ENCODE measurements at places on chromosomes 1 and 21. TPM values are rescaled to one million over a fixed set of nuclear protein-coding genes. Genes with fewer than 3 reads are reported as not detected.

CRYBG2 gene
- 18.6 TPM for total RNA-seq

TCHHL1 gene
- not detected for total RNA-seq

CLDN17 gene
- total RNA-seq = not detected

DNA sequence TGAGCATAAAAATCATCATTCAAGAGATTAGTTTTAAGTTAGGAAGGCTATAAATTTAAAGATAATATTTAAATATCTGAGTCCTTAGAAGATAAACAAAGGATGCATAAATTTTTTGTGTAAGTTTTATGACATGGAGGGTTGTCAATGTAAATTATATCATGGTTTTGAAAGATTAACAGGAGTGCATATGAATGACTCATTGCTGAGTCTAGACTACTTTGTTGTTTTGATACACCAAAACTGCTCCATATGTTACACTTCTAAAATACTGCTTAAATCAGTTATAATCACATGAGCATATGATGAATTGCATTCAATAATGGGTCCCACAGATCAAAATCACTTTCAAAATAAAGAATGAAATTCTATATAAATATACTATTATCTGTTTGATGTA is 312.5 kb downstream of the KCNT2 start:
- DNase-seq = no peak

- no peak for DNase-seq
Observed at GRCh38 chr1:198677027-198677426, 38.2 kb downstream of the PTPRC start.

DNA sequence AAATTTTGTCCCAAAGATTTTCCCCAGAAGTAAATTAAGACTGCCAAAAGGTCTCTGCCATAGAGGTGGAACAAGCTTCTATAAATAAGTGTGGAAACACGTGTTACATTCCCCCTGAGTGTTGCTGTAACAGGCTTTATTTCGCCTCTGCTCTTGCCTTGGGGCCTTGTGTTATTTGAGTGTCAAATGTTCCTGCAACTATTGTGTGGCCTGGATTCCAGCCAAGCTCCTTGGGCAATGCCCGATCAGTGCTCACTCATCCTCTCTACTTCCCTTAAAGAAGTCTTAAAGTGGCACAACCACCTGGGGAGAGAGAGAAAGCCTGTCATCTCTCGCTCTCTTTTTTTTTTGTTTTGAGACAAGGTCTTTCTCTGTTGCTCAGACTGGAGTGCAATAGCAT is 156.7 kb downstream of the NR5A2 start:
- DNase-seq = peak; percentile 89

DNA sequence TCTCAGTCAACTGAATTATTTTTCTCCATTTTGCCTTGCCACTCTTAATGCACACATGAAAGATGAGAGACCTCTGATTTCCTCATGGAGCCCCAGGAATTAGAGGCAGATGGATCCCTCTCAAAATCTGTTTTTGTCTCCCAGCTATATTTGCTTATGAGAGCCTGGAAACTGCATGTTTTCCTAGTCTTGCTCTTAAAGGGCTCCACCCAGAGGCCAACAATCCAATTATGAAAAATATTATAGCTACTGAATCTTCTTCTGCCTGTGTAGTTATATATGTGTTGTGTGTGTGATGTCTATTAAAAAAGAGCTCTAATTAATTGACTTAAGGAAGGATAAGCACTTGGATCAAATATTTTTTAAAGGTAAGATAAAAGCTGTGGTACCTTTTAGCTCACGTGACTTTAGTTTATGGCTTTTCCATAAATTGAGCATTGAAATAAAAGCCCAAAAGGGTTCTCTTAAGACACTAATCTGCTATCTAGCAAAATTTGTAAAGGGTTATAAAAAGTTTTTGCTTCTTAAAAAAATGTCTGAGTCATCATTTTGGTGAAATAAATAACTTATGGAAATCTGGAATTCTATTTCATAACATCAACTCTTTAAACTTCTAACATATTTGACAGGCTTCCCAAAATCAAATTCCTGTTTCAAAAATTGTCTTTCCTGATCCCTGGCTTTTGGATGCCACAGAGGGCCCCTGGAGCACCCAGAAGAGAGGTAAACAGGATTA is 31.2 kb upstream of the TSPEAR start:
- DNase-seq = no peak

DNA sequence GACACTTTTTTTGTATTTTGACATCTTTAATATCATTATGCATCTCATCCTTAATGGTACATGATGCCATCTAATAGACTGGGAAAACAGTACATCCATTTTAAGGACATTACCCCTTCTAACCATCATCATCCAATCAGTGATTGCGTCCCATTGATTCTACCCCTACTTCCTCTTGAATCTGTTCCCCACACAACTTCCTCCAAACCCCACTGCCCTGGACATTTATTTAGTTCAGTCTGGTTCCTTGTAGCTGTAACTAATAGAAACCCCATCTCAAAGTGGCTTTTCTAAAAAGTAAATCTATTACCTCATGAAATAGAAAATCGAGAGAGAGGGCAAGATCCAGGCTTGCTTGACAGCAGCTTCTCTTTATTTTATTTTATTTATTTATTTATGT is 2.1 kb upstream of the ITLN1 start:
- no peak for DNase-seq

DNA sequence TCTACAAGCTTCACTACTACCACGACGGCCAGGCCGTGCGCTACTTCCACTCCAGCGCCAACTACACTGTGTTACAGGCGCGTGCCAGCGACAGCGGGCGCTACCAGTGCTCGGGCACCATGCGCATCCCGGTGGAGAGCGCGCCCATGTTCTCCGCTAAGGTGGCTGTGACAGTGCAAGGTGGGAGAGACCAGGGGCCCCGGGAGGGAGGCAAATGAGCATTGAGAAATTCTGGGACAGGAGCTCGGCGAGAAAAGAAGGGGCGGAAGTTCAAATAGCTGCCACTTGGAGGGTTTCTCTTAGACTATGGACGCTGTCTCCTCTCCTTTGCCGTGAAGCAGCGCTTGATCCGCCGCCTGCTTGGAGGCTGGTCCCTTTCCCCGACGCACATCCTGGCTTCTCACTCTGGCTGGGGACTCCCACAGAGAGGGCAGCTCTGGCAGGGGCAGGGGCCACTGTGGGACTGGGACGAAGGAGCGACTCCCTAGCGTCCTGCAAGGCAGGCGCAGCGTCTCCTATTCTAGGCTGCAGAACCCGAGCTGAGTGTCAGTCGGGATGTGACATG is 4.6 kb downstream of the FCRLB start:
- DNase-seq = no peak

DNA sequence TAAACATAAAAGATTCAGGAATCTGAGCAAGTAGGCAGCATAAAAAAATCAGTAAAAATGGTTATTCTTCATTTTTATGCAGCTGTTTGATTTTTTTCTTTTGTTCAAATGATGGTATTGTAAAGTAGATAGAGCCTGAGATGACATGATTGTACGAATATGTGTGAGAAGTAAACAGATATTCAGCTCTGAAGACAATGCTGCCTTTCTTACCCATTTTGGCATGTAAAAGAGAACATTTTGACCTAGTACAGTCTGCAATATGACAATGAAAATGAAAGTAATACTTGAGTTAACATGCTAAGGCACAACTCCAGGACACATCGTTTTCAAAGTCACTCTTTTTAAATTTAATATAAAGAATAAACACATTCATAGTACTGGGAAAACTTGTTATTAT is 95.7 kb upstream of the NCAM2 start:
- no peak for DNase-seq

DNA sequence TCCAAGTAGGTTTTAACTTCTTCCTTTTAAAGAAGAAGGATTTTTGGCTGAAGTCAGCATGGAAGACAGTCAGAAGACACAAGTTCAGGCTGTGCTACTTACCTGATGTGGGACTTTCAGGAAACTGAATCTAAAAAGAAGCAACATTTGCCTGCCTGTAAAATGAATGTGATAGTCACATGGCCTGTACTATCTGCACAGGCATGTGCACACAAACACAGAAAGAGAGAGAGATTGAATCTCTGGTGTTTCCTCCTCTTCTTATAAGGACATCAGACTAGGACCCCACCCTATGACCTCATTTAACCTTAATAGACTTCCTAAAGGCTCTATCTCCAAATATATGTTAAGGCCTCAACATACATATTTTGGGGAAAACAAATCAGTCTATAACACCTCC is 542.9 kb downstream of the PLPP3 start:
- DNase-seq = no peak

DNA sequence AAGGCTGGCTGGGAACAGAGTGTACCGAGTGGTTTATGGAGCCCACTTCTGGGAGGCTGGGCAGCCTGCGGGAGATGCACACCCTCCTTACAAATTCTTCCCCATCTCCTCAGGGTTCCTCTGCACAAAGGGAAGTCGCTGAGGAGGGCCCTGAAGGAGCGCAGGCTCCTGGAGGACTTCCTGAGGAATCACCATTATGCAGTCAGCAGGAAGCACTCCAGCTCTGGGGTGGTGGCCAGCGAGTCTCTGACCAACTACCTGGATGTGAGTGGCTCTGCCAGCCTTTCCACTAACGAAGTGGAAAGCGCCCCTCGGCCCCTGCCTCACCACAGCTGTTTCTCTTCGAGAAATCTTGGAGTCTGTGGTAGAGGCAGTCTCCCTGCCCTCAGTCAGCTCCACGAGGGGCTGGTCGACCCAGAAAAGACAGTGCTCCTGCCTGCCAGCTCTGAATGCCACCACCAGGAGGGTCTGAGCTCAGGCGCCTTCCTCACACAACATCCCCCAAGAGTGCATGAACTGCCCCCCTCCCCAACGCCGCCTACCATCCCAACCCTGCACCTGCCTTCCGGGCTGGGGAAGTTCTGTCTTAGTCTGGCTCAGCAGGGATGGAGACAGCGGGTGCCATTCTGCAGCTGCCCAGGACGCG is 31.8 kb downstream of the PROK1 start:
- DNase-seq = no peak

Data from kidney epithelial cell (primary cell).